Cerebellar nuclear complex (tissue), 1 donor: ENCODE measurements at places on chromosomes 7 and 10.

DNA sequence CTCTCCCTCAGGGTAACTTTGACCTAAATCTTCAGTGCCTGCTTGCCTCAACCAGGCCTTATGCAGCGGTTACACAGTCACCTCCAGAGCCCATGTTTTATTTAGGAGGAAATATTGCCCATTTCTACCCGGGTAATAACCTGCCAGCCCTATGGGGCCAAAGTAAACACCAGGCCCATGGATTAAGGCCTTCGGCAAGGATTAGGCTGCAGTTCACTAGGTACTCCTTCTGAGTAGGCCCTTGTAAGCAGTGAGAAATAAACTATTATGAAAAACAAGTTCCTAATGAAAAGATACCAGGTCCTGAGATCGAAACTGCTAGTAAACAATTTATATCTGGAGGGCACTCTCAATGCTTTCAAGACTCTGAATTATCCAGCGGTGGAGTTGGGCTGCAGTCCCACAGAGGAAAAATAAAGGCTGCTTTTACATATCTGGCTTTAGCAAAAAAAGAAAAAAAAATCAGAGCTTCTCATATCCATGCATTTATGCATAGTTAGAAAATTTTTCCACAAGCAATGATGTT, 3.7 kb upstream of the HOXA10 start:
- DNase-seq, result no peak

DNA sequence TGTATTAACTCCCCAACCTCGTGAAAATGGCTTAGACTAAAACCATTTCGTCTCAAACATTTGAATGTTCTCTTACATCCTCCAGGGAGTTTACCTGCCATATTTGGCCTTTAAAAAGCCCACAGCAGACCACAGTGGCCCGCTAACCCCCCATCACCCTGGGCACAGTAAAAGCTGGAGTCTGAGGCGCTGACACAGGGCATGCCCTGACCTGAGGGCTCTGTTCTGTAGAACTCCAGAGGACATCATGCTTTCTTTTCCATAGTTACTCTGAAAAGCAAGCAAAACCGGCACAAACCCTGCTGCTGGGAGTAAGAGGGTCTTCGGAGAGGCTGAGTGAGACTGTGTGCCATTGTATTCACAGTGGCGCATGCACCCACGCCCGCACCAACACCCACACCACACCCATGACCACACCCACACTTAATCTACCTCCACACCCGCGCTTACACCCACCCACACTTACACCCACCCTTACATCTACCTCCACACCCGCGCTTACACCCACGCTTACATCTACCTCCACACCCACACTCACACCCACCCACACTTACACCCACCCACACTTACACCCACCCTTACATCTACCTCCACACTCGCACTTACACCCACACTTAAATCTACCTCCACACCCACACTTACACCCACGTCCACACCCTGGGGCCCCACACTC, 32.1 kb downstream of the LRRC27 start:
- no peak for DNase-seq

GRCh38 chr7:73555411-73555982, 2.0 kb downstream of the BCL7B start:
- DNase-seq, result no peak

GRCh38 chr7:149232362-149232761, 7.1 kb upstream of the ZNF212 start:
- no peak for DNase-seq
